ENCODE measurements at places on chromosomes 13 and 19.

DNA sequence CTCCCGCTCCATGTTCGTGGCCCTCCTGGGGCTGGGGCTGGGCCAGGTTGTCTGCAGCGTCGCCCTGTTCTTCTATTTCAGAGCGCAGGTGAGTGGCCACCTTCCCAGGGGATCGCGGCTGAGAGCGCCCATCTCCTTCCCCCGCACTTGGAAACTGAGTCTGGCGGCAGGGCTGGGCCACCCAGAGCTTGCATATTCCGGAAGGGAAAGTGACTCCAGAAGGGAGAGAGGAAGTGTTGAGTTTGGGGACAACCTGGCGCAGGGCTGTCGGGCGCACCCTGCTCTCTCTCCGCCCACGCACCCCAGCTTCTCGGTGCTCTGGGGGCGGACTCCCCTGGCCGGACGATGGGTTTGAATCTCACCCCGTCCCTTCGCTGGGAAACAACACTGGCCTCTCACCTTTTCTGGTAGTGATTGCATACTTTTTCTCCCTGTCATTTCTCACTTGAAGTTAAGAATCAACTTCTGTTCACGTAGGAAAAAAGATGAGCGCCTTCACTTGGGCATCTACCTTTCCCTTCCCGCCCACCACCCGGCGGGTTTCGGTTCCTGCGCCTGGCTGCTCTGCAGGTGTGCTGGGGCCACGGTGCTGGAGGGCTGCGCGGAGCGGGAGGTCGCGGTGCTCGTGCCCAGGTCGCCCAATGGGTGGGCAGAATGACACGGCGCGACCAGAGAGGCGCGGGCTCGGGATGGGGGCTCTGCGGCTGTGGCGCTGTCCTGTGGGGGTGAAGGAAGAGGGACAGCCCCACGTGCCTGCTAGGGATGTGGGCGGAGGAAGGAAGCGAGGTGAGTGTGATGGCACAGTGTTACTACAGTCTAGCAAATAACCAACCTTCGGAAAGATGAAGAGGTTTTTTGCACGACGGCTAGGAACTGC lies 721 bp downstream of the TNFSF11 start:
- DNase-seq: peak; percentile 8

GRCh38 chr13:97015661-97016350 lies 21.5 kb upstream of the OXGR1 start:
- DNase-seq: no peak

DNA sequence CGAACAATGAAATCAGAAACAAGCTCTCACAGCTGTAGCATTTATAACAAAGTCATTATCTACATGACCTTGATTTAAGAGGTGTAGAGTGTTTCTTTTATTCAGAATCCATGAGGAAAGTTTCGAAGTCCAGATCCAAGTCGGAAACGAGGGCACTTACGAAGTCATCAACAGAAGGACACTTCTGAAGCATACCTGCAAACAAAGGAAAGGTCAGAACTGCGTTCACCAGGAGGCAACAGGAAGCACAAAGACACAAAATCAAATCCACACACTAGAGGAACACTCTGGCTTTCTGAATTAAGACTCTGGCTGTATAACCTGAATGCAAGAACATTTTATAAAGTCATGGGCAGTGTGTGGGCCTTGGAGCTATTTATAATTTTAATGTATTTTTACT lies 158.9 kb downstream of the MIPEP start:
- no peak for DNase-seq

- no peak for DNase-seq
Observed at GRCh38 chr19:10861103-10861651, 10.2 kb upstream of the CARM1 start.

DNA sequence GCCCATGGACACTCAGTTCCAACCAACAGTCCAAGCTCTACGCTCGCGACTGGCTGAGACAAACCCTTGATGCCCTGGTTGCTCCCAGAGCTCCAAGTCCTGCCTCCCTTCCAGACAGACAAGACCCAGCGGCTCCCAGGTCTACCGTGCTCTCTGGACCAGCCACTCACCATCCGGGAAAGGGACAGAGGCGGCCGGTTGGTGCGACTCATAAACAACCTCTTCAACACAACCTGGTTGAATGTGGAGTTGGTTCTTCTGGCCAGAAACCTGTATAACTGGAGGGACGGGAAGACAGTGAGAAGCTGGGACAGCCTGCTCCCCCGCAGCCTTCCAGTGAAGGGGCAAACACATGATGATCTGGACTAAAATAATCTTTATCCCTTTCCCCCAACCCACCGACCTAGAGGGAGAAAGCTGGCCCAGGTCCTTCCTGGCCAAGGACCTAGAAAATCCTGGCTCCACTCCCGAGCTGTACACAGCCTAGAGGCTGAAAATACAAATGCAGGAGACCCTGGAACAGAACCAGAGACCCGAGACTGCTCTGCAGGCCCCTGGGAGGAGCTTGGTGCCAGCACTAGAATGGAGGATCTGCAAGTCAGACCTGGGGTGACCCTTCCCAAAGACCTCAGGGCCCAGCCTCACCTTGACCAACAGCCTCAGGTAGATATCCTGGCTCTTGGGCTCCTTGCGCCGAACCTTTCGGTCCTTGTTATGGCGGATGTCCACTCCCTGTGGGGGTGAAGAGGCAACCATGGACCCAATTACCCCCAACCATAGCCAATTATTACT lies 1.6 kb downstream of the RPL18 start:
- DNase-seq: no peak

DNA sequence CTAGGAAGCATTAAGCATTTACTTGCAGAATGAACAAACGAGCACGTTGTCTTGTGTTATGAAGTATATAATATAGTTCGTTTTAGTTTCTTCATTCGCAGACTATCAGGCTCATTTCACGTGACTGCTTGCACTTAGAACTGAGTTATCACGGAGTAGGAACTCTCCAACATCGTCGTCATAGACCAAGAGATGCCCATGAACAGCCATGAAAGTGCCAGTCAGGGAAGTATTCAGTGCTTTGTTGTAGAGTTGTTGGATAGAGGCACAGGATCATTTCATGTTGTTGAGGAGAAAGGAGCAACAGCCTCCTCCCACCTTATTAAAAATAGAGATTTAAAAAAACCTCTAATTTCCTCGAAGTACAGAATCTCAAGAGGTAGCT lies 977 bp upstream of the IL17D start:
- no peak for DNase-seq

DNA sequence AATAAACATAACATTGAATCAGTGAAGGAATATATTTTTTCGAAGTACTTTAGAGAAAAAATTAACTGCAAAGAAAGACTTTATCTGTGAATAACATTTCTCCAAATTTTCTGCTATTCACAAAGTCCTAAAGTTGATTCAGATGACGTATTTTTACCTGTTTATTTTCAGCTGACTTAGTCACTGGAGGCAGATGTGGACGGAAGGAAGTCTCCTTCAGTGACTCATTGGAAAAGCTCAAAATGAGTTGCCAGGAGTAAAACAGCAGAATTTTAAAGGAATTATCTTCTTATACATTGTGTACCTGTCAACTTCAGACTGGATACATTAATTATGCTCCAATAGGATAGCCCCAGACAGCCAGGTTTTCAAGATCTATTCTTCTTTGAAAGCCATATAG lies 679.3 kb upstream of the GPC6 start:
- DNase-seq: no peak

DNA sequence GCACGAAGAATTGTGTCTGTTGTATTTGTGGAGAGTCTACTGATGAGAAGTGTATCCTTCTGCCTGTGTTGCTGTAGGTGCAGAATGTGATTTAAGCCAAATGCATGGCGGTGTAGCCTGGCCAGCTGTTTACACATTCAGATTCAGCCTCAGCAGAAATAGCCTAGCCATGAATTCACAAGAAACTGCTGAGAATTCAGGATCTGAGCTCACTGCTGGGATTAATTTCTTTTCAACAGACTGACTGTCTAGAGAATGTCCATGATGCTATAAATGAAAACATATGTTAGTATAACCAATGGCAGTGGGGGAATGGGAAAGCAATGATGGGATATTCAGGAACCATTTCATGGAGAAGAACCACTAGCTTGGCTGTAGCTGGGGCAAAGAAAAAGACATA lies 77.4 kb upstream of the RNF113B start:
- no peak for DNase-seq

- DNase-seq: no peak
Observed at GRCh38 chr13:112831196-112831595, 137.8 kb upstream of the MCF2L start.

- no peak for DNase-seq
Observed at GRCh38 chr19:47432499-47432898, 13.2 kb upstream of the MEIS3 start.

DNA sequence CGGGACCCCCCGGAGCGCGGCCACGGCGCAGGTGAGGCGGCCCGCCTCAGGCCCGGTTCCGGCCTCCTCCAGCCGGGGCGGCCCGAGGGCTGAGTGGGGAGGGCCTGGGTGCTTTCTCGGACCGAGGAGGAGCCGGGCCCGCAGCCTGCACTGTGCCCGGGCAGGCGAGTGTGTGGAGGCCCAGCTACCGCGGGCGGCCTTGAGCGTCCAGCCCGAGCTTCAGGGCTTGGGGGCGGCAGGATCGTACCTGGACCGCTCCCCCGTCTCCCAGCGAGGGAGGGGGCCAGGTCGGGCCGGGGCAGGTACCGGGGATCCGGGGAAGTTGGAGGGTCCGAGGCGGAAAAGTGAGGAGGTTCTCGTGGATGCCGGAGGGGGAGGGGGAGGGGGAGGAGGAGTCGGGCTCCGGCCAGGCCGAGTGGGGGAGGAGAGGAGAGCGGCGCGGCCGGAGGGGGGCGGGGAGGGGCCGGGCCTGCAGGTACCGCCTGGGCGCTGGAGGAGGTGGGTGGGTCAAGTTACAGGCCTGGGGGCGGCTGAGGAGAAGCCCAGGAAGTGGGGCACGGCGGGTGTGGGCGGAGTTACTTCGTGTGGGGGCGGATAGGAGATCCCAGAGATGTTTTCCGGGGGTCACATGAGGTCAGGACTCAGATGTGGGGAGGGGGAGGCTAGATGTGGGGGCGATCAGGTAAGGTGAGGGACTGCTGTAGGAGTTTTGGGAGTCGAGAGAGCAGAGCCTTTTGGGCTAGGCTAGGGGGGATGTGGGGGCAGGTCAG lies 545 bp downstream of the NACC1 start:
- peak; percentile 30 for DNase-seq

GRCh38 chr13:70960841-70961443 lies 852.7 kb upstream of the KLHL1 start:
- DNase-seq: no peak

DNA sequence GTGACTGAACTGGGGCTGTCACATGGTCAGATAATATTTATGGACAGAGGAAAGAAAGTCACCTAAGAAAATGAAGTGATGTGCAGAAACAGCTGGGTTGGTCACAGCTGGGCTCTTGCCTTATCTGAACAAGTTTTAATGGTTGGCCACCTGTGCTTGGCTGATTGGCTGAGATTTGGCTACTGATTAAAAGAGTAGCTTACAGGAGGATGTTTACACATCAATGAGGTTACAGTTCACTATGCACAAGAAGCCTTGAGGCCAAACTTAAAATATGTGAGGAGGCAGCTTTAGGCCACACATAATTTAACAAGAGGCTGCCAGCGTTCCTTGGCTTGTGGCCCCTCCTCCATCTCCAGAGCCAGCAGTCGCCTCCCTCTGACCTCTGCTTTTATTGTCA lies 99.2 kb upstream of the C1QTNF9B start:
- DNase-seq: no peak
